ENCODE measurements at places on chromosomes 4 and X.

DNA sequence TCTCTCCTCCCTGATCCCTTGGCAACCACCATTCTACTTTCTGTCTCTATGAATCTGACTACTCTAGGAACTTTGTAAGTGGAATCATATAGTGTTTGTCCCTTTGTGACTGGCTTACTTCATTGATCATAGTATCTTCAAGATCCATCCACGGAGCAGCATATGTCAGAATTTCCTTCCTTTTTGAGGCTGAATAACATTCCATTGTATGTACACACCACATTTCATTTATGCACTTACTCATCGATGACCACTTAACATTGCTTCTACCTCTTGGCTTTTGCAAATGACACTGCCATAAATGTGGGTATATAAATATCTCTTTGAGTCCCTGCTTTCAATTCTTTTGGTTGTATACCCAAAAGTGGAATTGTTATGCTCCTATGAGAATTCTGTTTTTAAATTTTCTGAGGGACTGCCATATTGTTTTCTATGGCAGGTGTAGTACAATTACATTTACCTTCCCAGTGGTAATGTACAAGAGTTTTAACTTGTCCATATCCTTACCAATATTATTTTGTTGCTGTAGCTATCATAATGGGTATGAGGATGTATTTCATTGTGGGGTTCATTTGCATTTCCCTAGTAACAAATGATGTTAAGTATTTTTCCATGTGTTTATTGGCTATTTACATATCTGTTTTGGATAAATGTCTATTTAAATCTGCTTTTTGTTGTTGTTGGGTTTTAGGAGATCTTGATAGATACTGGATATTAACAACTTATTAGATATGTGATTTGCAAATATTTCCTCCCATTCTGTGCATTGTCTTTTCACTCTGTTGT lies 466.1 kb downstream of the C4orf33 start:
- no peak for DNase-seq

- no peak for DNase-seq
Measured at GRCh38 chr4:3871181-3871852, 105.1 kb downstream of the ADRA2C start.

DNA sequence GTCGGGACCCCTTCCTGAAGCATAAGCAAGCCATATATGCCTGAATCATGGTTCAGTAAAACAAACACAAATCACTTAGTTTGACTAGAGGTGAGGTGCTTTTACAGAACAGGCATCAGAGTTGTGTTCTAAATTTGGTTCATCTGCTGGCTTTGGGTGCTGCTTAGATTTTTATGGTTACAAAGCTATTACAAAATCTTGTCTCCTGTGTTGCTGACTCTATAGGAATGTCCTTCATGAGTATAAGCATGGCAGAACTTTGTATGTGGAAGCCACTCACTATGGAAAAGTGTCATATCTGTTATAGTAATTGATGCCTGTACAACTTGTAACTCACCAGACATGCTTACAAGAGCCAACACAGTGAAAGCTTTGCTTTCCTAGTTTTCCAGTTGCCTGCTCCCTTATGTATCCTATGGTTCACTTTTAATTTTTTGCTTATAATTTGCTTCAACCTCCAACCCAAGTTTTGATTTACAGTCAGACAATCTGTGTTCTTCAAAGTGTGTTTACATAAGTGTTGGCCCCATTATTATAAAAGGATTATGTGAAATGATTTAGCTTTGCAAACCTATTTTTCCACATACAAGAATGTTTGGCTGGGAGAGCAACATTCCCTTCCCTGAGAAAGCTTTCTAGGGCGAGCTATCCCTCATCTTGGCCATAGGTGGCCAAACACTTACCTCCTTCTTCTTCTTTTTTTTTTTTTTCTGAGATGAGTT lies 30.0 kb upstream of the CYP2U1 start:
- DNase-seq: no peak

- DNase-seq: no peak
Measured at GRCh38 chr4:139453041-139453370, 915 bp upstream of the RAB33B start.

- DNase-seq: no peak
Measured at GRCh38 chr4:25723409-25723808, 67.8 kb downstream of the SLC34A2 start.

DNA sequence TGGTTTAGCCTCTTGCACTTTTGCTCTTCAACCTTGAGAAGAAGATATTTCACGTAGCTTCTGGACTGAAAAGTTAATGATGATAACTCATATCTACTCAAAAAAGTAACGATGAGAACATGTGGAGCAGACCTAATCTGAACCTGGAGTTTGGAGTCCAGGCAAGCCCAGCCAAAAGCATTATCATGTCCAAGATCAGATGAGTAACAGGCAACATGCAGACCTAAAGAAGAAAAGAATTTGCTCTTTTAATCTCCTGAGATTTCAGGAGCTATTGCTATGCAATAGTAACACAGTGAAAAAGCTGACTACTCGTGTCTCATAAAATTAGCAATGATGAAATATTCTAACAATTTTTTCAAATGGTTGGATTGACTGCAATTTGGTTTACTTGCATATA lies 21.8 kb upstream of the PPA2 start:
- no peak for DNase-seq

DNA sequence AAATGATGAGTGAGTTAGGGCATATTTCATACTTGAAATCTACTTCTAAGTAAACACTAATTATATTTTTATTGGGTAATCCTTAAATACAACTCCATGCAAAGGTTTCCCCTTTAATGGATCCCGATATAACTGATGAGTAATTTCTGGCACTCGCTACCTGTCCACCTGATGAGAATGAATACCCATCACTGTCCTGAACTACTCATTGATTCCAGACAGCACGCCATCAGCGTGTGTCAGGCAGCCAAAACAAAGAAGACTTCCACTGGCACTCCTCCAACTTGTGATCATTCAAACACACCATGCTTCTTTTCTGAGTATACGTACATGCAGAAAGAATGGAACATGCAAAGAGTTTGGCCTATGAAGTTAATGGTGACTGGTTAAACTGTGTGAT lies 69.4 kb downstream of the HCCS start:
- DNase-seq: no peak
